ENCODE measurements at places on chromosomes 6 and 20.

DNA sequence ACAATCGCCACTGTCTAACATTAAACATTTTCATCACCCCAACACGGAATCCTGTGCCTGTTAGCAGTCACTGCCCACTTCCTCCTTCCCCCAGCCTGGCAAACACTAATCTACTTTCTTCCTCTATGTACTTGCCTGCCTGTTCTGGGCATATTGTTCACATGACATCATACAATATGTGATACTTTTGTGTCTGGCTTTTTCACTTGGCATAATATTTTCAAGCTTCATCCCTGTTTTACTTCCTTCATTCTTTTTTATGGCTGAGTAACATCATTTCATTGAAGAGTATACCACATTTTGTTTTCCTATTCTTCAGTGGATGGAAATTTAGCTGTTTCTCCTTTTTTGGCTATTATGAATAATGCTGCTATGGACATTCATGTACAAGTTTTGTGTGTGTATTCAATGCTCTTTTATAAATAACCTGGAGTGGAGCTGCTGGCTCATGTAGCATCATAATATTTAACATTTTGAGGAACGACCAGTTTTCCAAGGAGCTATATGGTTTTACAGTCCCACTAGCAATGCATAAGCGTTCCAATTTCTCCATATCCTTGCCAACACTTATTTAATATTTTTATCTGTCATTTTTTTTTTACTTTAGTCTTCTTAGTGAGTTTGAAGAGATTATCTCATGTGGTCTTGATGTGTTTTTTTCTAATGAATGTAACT is 360.1 kb downstream of the HDGFL1 start:
- DNase-seq = no peak

- DNase-seq = peak; percentile 4
Observed at GRCh38 chr20:36344517-36345132, 38.5 kb downstream of the DLGAP4 start.

GRCh38 chr6:46998436-46999017 is 43.6 kb downstream of the ADGRF1 start:
- no peak for DNase-seq

DNA sequence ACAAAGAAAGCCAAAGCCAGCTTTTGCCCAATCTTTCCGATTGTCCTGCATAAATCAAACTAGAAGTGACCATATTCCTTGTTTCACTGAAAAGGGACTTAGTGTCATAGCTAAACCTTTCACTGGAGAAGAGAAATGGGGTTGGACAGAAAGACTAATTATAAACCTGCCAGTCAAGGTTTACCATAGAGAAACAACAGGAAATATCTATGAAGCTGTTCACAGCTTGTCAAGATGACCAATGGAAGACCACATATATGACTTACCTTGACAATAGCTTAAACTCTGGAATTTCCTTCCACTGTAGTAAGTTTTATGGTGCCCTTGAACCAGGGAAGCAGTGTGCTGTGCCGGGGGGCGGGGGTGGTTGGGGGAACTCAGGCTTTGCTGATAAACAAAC is 107.7 kb upstream of the PHACTR1 start:
- no peak for DNase-seq

GRCh38 chr20:37954626-37955025 is 51.7 kb downstream of the VSTM2L start:
- DNase-seq = no peak

DNA sequence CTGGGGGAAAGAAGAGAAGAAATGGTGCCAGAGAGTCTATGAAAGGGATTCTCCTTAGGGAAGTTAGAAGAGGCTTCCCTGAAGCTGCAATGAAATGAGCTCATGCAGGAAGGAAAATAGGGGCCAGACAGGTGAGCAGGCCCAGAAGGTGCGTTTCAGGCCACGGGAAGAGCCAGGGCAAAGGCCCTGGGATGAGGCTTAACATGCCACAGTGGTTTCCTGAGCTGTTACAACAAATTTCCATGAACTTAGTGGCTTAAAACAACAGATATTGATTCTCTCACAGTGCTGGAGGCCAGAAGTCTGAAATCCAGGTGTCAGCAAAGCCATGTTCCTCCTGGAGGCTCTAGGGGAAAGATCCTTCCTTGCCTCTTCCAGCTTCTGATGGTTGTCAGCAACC is 167.9 kb downstream of the TFAP2C start:
- DNase-seq = no peak

DNA sequence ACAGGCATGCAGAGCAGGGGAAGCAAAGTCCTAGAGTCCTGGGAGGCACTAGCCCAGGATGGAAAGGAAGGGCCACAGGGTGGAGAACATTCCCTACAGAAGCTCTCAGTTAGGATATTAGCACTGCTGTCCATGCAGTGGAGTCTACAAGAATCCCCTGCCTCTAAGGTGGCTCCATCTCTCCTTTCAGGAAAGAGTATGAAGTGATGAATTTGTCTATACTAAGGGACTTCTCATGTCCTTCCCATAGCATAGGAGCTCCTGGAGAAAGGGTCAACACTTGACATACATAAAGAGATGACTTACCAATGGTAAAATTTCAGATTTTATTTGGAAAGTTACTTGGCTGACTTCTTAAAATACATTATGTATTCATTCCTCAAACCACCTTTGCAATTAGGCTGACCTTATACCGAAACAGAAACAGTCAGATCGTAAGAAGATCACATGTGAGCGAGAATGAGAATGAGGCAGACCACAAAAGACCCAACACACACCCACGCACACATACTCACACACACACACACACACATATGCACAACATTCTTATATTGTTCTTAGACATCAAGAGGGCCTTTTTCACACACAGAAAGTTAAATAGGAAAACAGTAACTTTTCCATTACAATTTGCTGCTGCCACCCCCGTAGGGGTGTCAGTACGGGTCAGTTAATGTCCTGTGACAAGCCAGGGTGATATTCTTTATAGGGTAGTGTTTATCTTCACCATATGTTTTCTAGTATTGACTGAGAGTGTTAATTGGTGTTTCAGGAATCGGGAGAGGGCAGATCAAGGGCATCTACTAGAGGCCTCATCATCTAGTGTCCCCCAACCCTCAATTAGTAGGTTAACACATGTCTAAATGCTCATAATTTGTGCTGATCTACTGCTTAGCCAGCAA is 159.4 kb downstream of the FAXC start:
- no peak for DNase-seq

DNA sequence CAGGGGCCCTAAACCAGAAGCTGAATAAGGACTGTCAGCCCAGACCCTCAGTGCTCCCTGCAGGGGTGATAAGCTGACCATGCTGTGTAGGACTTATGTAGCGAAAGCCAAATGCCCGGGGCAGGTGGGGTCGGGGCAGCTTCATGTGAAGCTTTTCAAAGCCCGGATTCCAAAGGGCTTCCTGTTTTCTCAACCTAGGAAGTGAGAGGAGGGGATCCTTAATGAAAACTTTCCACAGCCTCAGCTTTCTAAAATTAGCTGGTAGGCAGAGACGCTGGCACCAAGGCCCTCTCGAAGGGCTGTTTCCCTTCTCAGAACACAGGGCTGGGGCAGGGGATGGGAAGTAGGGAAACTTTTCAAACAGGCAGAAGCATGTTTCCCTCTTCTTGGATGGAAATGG is 148.9 kb downstream of the NFATC2 start:
- no peak for DNase-seq

DNA sequence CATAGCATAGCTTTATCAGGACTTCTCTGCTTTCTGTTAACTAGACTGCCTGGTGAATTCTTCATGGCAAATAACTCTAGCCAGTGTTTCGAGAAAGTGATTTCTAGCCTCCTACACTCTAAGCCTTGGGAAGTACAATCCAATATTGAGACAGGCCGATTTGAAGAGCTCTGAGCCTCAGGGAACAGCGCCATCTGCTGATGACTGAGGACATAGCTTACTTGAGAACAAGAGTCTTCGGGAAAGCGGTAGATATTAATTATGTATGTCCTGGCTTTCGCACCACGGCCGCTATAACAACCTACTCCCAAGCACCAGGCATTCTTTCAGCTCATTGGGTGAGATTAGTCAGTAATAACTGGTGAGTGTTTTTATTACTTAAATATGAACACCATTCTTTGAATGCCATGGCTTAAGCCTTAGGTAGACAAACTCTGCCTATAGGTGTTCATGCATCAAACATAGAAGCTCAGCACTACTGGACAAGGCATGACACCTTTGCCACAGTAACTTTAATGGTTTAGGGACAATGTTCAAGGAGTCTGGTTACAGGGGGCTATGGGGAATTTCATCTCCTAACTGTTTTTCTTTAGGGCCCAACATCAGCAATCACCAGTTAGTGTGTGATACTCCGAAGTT is 518.6 kb downstream of the BMP2 start:
- peak; percentile 85 for DNase-seq

DNA sequence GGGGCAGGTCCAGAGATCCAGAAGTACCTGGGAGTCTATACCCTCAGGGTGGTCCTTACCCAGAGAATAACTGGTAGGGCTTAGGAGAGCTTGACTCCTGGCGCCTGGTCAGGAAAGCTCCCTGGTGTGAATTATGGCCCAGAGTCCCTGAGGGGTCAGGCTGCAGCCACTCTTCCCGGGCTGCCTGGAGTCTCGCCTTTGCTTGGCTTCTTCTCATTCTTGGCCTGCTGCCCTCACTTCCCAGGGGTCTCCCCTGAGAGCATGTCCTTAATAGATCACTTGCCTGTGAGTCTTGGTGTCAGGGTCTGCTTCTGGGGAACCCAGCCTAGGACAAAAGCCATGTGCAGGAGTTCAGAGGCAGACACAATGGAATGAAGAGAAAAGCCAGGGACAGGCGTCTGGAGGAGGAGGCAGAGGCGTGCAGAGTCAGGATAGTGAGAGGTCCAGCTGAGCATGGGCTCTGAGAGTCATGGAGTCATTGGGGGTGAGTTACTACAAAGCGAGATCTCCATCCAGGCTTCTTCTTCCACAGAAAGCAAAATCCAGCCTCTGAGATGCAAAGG is 212.3 kb downstream of the TFAP2C start:
- DNase-seq = no peak

DNA sequence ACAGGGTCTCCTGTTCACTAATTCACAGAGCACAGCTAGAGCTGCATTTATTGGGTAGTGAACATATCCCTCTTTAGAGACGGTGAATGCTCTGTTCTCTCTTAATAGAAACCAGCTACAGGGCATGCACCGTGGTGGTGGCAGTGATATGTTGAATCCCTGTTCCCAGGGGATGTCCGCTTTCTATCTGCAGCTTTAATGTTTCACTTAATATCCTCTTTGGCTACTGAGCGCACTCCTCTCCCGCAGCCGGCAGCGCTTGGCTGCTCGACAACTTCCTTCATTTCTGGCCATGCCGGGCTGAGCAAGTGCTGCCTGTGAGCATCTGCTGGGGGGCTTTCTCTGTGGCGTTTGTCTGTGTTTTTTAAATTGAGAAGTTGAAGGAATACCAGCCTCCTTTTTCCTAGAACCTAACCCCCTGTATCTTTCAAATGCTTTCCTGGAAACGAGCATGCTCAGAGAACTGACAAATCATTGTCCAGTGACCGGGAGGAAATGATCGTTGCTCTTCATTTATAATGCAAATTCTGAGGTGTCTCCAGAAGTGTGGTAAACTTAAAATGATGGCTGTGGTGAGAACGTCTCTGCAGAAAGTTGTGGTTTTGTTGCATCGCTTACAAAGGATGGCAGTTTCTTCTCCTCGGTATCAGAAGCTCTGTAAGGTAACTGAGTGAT is 297.9 kb downstream of the UTRN start:
- peak; percentile 34 for DNase-seq

GRCh38 chr6:170139531-170139930 is 151.3 kb downstream of the DLL1 start:
- no peak for DNase-seq

DNA sequence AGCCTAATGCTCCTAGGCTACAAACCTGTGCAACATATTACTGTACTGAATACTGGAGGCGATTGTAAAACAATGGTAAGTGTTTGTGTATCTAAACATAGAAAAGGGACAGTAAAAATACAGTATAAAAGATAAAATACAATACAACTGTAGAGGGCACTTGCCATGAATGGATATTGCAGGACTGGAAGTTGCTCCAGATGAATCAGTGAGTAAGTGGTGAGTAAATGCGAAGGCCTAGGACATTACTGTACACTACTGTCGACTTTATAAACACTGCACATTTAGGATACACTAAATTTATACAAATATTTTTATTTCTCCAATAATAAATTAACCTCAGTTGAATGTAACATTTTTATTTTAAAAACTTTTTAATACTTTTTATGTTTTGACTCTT is 485.0 kb downstream of the MMUT start:
- no peak for DNase-seq

DNA sequence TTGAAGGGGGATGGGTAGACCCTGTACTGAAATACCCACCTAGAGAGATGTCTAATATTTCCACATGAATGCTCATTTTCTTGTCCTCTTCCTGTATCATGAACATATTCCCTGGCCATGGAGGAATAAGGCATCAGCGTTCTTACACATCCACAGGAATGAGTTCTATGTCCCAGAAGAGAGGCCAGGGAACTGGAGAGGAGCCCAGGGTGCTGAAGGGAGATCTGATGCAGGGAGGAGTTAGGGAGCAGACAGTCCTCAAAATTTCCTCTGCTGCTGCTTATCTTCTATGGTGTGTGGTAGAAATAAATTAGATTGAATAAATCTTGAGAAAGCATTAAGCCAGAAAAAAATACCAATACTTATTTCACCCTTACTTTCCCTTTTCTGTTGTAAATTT is 295.0 kb downstream of the KCNQ5 start:
- DNase-seq = no peak

- DNase-seq = no peak
Observed at GRCh38 chr6:127391094-127391953, 47.9 kb upstream of the ECHDC1 start.

- no peak for DNase-seq
Observed at GRCh38 chr6:37024656-37025337, 19.3 kb downstream of the FGD2 start.

GRCh38 chr20:33232486-33233072 is 3.2 kb upstream of the BPIFA1 start:
- DNase-seq = no peak

DNA sequence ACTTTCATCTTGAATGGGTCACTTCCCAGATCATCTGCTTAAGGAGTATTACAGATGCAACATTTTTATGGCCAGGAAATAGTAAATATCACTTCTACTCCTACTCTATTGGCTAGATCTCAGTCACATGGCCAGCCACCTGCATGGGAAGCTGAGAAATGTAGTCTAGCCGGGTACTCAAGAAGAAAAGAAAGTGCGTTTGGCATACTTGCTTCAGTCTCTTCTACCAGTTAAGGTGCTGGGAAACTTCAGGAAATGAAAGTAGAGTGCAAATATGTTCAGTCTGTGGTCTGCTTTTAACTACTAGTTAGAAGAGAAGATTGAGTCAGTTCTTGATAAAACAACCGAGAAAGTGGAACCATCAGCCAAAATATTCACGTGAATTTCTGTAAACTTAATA is 129.2 kb downstream of the PDSS2 start:
- no peak for DNase-seq
